Calu3 (cell line): ENCODE measurements at places on chromosomes 6 and 20. TPM values are rescaled to one million over a fixed set of nuclear protein-coding genes. Genes with fewer than 3 reads are reported as not detected.

- DNase-seq = no peak
- no peak overlapping the region for H3K4me3 ChIP-seq
- H3K36me3 ChIP-seq = peaks cover 26% of the 10 kb centered on the region
- no peak overlapping the region for H3K27ac ChIP-seq
Measured at GRCh38 chr6:18234564-18234963, 29.8 kb downstream of the DEK start.

DNA sequence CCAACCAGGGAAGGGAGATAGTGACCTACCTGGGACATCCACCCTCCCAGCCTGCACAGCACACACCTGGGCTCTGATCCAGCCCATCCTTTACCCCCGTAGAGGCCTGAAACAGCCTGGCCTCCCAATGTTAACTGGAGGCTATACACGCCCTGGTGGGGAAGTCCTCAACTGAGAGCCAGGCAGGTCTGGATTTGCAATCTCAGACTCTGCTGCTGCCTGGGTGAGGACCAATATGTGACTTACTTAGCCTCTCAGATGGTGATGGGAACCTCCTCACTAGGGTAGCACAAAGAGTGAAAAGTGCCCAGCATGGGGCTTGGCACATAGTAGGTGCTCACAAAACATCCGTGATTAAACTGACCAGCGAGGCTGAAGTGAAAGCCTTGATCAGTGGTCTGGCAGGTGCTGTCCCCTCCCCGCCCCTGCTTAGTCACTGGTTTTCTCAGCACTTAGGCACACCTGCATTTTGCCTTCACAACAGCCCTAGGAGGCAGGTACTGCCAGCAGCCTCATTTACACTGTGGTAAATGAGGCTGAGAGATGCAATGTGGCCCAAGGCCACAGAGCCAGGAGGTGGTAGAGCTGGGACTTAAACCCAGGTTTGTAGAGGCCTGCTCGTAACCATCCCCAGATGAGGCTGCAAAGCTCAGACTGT, 12.4 kb downstream of the PEDS1 start:
- H3K27ac ChIP-seq = no peak overlapping the region
- H3K4me1 ChIP-seq = peaks cover 59% of the 10 kb centered on the region
- no peaks in the 10 kb centered on the region for H3K27me3 ChIP-seq
- no peak for DNase-seq
- H3K36me3 ChIP-seq = peaks cover 56% of the 10 kb centered on the region
- no peak overlapping the region for H3K4me3 ChIP-seq

DNA sequence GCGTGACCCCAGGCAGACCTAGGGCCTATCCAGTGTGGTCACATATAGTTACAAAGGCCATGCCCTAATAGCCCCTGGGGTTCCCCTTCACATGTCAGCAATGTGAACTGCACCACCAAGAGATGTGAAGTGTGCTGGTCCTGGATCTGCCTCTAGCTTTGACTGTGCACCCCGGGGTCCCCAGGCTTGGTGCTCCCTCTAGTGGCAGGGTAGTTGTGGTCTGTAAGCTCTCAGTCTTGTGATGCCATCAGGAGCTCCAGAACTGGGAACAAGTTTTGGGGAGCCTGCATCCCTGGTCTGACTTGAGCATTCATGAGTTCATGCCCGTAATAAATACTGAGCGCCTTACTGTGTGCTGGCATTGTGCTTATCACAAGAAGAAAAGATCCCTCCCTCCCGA, 143.4 kb downstream of the DHX35 start:
- peak; percentile 43 for DNase-seq
- no peaks in the 10 kb centered on the region for H3K36me3 ChIP-seq
- H3K4me1 ChIP-seq = peaks cover 13% of the 10 kb centered on the region
- H3K4me3 ChIP-seq = no peak overlapping the region
- H3K27me3 ChIP-seq = peaks cover 98% of the 10 kb centered on the region

GRCh38 chr20:53714524-53714923, 120.9 kb upstream of the ZNF217 start:
- peaks cover 7% of the 10 kb centered on the region for H3K4me1 ChIP-seq
- DNase-seq = no peak
- H3K36me3 ChIP-seq = no peaks in the 10 kb centered on the region
- H3K27ac ChIP-seq = no peak overlapping the region
- H3K4me3 ChIP-seq = no peak overlapping the region

GRCh38 chr6:129651291-129651691, 58.7 kb downstream of the ARHGAP18 start:
- H3K36me3 ChIP-seq = peaks cover 58% of the 10 kb centered on the region
- H3K27ac ChIP-seq = peak overlapping the region; percentile 85
- peaks cover 90% of the 10 kb centered on the region for H3K4me1 ChIP-seq
- no peaks in the 10 kb centered on the region for H3K27me3 ChIP-seq
- H3K4me3 ChIP-seq = no peak overlapping the region

DNA sequence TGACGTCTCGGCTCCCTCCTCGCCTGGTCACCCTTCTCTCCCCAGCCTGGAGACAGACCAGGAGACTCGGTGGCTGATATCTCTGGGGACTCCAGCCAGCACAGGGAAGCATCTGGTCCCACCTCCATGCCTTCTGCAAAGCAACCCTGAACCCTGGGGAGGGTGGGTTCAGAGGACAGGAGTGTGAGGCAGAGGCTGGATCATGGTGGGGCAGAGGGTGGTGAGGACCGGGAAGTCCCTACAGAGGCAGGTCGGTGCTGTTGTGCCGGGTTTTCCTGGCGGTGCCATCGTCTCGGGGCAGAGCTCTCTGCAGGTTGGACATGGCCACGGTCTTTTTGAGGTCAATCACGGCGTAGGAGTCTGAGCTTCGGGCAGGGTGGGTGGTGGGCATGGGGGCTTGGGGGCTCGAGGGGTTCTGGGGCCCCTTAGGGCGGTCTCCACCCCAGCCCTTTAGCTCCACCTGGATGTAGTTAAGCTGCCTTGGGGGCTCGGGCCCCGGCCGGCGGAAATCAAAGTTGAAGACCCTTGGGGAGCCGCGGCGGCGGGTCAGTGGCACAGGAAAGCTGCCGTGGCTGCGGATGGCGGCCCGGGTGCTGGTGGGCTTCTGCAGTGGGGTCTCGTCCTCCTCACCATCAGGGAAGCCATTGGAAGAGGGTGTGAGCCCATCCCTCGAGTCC, 9.2 kb downstream of the FRS3 start:
- H3K27ac ChIP-seq = no peak overlapping the region
- H3K36me3 ChIP-seq = peaks cover 16% of the 10 kb centered on the region
- H3K27me3 ChIP-seq = no peaks in the 10 kb centered on the region
- DNase-seq = no peak
- peaks cover 26% of the 10 kb centered on the region for H3K4me1 ChIP-seq

- H3K4me1 ChIP-seq = no peaks in the 10 kb centered on the region
- H3K4me3 ChIP-seq = no peak overlapping the region
- H3K36me3 ChIP-seq = no peaks in the 10 kb centered on the region
- no peak for DNase-seq
- no peaks in the 10 kb centered on the region for H3K27me3 ChIP-seq
- no peak overlapping the region for H3K27ac ChIP-seq
Measured at GRCh38 chr6:132843316-132844035, 29.1 kb downstream of the RPS12 start.

The KHDC1L gene
- total RNA-seq = not detected in 2 replicates

The OXT gene
- not detected in 2 replicates for total RNA-seq

The TENT5A gene
- total RNA-seq = 9.7 and 17.4 TPM in 2 replicates

The TXLNB gene
- 0.07 TPM in 1 of 2 replicates, not detected in the other for total RNA-seq

The VSX1 gene
- total RNA-seq = not detected in 2 replicates
